ENCODE measurements at places on chromosomes 4 and X.

GRCh38 chr4:114393295-114394038 is 205.1 kb upstream of the UGT8 start:
- DNase-seq: no peak

- no peak for DNase-seq
Measured at GRCh38 chr4:180832073-180832472, 1411.1 kb upstream of the TENM3 start.

DNA sequence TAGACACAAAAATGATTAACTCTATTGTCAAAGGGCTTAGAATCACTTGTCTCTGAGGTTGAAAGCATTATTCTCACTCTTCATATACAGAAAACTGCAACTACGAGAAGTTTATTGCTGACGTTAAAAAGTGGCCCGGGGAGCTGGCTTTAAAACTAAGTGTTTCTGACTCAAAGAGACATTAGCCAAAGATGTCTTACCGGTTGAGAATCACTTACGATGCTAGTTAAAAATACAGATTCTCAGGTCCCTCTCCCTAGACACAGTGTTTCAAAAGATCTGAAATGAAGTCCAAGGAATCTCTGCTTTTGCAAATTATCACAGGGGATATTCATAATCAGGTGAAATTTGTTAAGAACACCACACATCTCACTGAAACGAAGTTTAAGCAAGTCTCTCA is 1.2 kb downstream of the GNPDA2 start:
- peak; percentile 52 for DNase-seq

GRCh38 chrX:132648895-132649294 is 160.1 kb upstream of the MBNL3 start:
- no peak for DNase-seq

DNA sequence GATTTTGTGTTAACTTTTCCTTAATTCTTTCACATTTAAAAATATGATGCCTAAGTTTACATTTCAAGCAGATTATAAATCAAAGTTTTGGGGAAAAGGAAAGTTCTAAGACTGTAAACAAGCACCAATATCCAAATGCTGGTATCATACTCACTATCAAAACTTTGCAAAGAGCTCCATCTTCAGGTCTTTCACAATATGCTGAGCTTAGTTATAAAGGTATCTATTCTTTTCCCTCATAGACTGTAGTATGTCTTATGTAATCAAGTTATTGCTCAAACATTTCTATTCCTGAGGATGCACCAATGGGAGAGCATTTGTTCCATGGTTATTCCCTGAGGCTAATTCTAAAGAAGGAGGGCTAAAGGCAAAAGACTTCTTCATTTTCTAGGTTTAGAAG is 207.9 kb upstream of the FAM241A start:
- DNase-seq: peak; percentile 29

DNA sequence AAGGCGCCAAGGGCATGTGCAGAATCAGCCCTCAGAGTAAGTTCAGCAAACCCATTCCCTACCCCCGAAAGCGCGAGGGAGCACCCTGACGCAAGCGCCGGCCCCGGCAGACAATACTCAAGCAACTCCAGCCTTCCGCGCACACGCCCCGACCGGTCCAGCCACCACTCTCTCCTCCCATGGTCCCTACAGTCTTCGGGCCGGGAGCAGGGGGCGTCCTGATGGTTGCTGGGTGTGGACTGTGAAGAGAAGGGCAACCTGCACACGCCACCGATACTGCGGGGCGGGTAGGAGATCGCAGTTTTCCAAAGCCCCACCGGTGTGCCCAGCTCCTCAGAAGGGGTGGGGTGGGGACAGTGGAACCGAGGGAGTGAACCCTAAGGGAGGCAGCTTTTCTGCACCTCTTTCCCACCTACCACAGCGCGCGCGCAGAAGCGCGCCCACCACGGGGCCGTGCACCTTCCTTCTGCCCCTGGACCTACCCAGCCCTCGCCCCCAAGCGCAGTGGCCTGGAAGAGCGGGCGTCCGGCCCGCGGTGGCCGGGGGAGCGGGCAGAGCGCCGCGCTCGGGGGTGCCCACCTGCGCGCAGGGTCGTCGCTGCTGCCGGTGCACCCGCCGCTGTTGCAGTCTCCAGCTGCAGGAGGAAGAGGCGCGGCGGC is 650.2 kb upstream of the DIPK2B start:
- DNase-seq: no peak

DNA sequence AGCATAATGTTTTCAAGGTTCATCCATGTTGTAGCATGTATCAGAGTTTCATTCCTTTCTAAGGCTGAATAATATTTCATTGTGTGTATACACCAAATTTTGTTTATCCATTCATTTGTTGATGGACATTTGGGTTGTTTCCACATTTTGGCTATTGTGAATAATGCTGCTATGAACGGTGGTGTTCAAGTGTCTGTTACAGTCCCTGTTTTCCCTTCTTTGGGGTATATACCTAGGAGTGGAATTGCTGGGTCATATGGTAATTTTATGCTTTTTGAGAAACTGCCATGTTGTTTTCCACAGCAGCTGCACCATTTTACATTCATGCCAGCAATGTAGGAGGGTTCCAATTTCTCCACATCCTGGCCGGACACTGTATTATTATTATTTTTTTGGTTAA is 3.4 kb upstream of the USP9X start:
- no peak for DNase-seq

GRCh38 chr4:138034871-138035270 is 207.3 kb downstream of the SLC7A11 start:
- DNase-seq: no peak

DNA sequence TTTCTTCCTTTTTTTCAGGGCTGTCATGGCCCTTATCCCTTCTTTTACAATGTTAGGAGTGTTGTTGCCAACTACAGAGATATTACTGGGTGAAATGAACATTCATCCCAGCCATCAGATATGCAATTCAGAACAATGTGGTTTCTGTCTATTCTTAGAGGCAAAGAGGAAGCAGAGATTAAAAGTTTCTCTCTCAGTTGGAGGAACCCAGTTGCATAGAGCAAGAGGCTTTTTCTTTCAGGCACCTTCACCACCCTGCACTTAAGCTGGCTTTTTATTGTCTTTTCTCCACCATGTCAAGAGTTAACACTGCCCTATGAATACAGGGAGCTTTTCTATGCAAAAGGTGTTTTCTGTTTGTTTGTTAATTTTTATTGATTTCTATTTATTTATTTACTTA is 1559.6 kb upstream of the IGFBP7 start:
- no peak for DNase-seq

DNA sequence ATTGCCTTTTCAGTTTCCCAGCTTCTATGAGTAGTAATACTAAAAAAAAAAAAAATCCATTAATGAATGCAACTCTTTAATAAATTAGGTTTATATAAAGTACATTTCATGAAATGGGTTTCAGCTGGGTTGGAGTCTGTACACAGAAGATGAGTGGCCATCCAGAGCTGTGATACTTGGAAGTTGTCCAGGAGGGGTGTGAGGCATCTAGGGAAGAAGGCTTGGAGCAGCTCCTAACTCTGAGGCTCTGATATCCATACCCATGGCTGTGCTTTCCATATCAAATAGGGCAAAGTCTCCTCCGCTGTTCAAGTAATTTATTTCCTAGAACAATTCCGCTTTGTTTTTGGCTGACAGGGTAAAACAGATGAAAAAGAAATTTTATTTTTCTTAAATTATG is 423.3 kb upstream of the TENM3 start:
- no peak for DNase-seq

DNA sequence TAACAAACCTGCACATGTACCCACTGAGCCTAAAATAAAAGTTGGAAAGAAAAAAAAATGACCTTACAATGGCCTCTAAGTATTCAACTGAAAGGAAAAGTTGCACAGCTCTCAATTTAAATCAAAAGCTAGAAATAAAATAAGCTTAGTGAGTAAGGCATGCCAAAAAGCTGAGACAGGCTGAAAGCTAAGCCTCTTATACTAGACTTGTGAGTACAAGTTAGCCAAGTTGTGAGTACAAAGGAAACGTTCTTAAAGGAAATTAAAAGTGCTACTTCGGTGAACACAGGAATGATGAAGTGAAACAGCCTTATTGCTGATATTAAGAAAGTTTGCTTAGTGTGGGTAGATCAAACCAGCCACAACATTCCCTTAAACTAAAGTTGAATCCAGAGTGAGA is 707.9 kb upstream of the PITX2 start:
- no peak for DNase-seq

DNA sequence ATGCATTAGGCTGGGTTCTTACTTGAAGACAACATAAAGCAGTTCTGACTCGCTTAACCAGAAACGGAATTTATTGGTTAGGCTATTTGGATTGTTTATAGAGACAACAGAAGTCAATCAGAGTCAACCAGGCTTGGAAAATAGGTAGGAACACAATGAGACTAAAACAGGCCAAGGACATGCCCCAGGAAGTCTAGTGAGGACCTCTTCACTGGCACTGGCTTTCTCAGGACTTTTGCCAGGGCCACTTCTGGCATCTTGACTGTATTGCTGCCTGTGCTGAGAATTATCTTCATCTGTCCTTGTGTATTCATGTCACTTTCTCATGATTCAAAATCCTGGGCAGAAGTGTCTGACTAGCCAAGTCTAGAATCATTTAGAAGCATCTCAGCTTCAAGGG is 19.6 kb downstream of the PGAM4 start:
- DNase-seq: no peak

DNA sequence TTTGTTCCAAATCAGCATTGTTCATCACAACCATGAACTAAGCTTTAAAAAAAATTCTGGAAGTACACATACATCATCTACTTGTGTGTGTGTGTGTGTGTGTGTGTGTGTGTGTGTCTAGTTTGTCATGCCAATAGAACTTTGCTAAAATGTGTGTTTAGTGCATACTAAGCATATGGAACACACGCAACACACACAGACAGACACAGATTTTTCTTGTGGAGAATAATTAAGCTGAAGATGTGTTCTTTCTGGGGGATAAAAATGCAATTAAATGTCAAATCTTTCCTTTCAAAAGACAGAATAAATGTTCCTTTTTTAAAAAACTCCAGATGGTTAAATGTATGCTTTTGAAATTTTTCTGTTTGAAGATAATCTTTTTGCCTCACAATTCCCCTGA is 530.4 kb upstream of the INTU start:
- no peak for DNase-seq

- no peak for DNase-seq
Measured at GRCh38 chr4:8090744-8091301, 67.8 kb downstream of the ABLIM2 start.

DNA sequence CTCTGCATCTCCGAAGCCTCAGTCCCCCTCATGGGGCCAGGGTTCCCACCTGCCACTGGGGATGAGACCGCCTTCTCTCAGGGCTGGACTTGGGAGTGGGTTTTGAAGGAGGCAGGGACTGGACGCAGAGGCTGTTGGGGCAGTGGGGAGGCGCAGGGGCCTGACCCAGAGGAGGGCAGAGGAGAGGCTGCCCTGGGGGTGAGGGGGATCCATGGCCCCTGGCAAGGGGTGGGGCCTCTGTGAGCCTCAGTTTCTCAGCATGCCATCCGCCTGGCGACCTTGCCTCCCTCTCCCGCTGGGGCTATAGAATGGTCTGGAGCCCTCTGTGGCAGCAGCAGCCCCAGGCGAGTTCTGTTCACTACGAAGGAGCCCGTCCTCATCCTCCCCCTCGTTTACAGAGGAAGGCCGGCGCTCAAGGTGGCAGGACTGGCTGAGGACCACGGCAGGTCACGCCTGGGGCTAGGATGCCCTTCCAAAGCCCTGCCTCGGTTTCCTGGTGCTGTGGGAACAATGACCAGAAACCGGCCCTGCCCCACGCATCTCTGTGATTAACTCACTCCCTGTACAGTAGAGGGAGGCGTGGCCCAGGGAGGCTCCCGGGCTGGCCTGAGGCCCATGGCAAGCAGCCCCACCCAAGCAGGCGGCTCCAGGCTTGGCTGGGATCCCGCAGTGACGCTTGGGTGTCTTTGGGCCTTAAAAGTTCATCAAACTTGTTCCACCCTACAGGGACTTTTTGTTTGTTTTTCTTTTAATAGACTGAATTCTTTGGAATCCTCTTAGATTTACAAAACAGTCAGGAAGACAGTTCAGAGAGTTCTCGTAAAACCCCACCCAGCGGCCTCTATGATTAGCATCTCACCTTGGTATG is 16.0 kb upstream of the SH3TC1 start:
- DNase-seq: no peak

- peak; percentile 88 for DNase-seq
Measured at GRCh38 chr4:54746218-54746617, 88.5 kb downstream of the KIT start.

All from NCI-H1417 (cell line).